Panc1 (cell line): ENCODE measurements at places on chromosomes 16 and 17.

- DNase-seq = no peak
These were observed at the start of gene PITPNC1 for GRCh38 chr17:67376737-67377487. Gene PITPNC1, plus strand, starts transcription at chr17:67377281.

DNA sequence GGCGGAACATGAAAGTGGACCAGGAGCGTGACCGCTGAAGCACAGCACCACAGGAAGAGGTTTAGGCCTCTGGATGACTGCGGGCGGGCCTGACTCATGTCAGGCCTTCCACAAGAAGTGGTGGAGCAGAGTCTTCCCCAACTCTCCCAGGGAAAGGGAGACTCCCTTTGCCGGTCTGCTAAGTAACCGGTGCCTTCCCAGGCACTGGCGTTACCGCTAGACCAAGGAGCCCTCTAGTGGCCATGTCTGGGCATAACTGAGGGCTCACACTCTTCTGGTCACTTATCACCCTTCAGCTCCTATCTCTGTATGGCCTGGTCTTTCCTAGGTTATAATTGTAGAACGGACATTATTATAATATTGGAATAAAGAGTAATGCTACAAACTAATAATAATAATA lies 1931.9 kb downstream of the TP53TG3F start:
- DNase-seq = peak; percentile 36

- no peak for DNase-seq
These were observed 66.9 kb downstream of the IRX3 start for GRCh38 chr16:54219709-54220108.

GRCh38 chr16:88430185-88430523 lies 22.9 kb upstream of the ZFPM1 start:
- DNase-seq = no peak

GRCh38 chr17:19724501-19725420 lies 8.4 kb upstream of the SLC47A2 start:
- no peak for DNase-seq

- DNase-seq = no peak
These were observed 1406.0 kb upstream of the CDH8 start for GRCh38 chr16:63442246-63442645.

- DNase-seq = no peak
These were observed 12.5 kb upstream of the SLC13A2 start for GRCh38 chr17:28460901-28461300.

- no peak for DNase-seq
These were observed 34.2 kb upstream of the MRTFB start for GRCh38 chr16:14036889-14037288.

DNA sequence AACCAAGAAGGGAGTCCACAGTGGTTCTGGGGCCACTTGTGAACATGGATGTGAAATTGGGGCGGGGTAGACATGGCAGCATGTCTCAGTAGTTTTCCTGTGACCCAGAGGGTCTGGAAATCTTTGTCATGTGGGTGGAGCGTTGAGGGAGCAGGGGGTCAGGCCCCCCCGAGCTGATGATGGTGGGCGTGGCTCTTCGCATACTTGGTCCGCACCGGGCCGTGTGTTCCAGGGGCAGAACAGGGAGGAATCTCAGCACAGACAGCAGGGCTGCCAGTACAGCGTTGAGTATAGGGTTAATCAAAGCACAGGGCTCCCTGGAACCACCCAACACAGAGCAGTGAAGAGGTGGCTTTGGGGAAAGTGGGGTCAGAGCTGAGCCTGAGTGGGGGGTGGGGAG lies 267.5 kb downstream of the SEC14L1 start:
- DNase-seq = no peak

DNA sequence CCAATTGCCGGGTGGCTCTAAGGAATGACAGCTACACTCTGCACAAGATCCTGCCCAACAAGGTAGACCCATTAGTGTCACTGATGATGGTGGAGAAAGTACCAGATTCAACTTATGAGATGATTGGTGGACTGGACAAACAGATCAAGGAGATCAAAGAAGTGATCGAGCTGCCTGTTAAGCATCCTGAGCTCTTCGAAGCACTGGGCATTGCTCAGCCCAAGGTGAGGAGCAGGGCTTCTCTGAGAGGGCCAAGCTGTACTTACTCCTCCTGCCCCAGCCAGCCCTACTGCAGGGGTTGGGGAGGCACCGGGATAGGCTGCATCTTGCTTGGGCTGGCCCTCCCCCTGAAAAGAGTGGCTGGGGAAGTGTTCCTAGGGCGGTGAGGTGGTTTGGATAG lies 2.8 kb upstream of the FTSJ3 start:
- no peak for DNase-seq

- no peak for DNase-seq
These were observed 217.4 kb downstream of the HAPSTR1 start for GRCh38 chr16:9308850-9309249.

DNA sequence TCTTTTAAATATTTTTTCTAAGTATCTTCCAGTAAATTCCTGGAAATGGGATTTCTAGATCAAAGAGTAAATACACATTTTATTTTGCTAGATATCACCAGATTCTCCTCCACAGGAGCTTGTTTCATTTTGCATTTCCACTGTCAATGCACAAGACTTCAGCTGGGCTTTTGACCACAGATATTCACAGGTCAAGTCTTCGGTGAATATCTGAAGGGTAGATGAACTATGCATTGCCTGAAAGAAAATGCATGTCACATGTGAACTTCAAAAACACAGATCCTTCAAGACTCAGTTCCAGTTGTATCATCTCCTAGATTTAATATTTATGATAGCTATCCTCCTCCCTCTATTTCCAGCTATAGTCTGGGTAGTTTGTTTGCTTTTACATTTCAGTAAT lies 963.6 kb upstream of the GOT2 start:
- no peak for DNase-seq

DNA sequence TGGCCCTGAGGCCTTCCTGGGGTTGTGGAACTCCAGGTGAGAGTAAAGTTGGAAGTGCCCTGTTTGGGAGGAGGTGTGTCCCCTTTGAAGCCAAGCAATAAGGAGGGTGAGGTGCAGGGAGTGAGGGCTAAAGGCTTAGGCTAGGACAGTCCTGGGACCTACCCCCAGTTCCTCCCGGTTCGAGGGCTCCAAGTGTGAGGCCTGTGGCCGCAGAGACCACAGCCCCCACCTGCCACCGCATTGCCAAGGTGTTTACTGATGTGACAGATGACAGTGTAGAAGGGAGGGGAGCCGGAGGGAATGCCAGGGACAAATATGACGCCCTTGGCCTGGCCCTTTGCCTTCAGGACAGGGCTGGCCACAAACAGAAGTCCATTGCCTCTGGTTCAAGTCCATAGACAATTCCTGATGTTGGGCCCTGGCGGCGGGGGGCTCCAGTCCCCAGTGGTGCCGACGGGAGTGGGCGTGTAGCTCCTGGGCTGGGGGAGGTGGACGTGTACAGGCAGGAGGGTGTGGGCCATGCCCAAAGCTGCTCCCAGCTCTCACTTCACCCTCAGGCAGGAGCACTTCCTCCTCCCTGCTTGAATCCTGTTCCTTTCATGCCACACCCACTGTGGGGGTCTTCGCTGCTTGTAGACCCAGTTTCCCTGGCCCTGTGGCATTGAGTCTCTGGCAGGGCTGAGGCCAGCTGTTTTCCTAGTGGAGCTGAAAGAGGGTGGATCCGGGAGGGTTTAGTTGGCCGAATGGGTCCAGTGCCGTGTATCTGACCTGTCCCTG lies 3.2 kb downstream of the ADORA2B start:
- no peak for DNase-seq

- DNase-seq = no peak
These were observed 114.5 kb upstream of the GOT2 start for GRCh38 chr16:58848662-58849002.

DNA sequence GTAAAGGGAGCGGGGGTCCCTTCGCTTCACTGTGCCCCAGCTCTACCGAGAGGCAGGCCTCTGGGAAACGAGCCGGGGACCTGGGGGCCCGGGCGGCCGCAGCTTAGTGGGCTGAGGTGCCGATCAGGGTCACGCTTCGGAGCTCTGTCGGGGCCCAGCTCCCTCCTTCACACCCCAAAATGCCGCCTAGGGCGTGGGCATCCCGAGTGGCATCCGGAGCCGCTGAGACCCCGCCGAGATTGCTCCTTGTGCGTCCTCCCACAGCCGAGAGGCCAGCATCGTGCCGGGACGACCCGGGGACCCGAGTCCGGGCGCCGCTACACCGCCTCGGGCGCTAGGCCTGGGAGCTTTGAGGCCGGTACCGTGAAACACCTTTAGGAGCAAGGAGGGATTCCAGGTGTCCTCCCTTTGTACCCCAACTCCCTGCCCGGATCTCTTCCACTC lies 1.3 kb downstream of the SALL1 start:
- DNase-seq = no peak

- DNase-seq = no peak
These were observed 22.5 kb upstream of the TMEM132E start for GRCh38 chr17:34556931-34557330.

DNA sequence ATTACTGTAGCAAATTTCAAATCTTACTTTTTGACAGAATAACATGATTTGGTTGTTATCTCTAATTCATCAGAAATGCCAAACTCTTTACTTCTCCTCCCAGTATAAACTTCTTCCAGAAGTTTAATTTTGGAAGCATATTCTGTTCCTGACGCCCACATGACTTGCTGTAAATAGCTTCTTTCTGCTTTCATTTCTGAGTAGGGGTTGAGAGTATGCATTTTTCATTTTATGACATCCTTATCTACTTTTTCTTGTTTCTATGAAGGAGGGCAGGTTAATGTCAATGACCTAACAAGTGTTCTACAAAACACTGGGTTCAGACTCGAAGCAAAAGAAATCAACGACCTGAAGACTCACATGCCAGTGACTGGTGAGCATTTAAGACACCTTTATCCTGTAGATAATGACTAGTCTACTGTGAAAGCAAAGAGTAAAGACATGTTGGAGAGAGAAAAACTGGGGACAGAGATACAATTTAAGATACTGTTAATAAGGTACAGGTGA lies 36.5 kb upstream of the EFCAB3 start:
- no peak for DNase-seq

DNA sequence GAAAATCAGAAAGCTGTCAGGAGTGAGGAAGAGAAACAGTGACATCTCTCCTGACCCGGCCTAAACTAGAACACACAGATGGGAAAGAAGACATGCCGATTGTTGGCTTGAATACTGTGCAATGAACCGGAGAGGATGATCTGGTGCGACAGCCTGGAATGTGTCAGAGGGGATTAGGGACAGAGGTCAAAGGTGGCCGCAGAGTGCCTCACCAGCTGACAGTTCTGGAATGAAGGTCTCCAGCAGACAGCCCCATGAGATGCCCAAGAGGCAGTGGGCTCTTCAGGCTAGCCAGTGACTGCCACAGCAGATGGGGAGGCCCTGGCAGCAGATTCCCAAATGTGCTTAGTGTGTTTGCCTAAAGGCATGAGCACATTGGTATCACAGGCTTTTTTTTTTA lies 623.2 kb downstream of the CDH8 start:
- DNase-seq = no peak

GRCh38 chr17:41489531-41489930 lies at the start of gene KRT36:
Gene KRT36, minus strand, starts transcription at chr17:41489910. Its CDS starts 46 bp downstream, at chr17:41489864.
- DNase-seq = no peak

- no peak for DNase-seq
These were observed 611 bp downstream of the RRAD start for GRCh38 chr16:66924527-66925321.

- no peak for DNase-seq
These were observed 26.4 kb upstream of the KLHDC4 start for GRCh38 chr16:87792205-87792565.

GRCh38 chr17:72489272-72489641 lies 368.4 kb downstream of the SOX9 start:
- no peak for DNase-seq

GRCh38 chr17:33640629-33641028 lies 347.5 kb upstream of the ASIC2 start:
- DNase-seq = no peak

DNA sequence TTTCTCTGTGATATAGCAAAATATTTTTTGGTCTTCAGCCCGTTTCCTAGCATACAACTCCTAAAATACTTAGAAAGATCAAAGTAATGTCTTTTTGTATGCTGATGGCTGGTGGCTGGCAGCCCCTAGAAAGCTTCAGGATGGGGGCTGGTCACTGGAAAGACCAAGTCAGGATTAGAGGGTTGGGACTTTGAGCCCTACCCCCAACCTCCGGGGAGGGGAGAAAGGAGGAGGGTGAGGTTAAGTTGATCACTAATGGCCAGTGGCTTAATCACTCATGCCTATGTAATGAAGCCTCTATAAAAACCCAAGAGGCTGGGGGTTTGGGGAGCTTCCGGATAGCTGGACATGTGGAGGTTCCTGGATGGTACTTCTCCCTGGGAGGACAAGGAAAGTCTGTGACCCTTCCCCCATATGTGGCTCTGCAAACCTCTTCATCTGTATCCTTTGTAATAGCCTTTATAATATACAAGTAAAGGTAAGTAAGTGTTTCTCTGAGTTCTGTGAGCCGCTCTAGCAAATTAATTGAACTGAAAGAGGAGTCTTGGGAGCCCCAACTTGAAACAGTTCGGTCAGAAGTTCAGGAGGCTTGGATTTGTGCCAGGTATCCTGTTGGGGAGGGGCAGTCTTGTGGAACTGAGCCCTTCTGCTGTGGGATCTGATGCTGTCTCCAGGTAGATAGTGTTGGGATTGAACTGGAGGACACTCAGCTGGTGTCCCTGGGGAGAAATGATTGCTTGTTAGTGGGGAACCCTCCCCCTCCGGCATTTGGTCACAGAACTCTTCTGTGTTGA lies 3.5 kb downstream of the SLC7A6 start:
- DNase-seq = no peak

GRCh38 chr16:89712274-89712781 lies 8.4 kb downstream of the VPS9D1 start:
- DNase-seq = no peak
